ENCODE measurements at places on chromosomes 3 and 15.

DNA sequence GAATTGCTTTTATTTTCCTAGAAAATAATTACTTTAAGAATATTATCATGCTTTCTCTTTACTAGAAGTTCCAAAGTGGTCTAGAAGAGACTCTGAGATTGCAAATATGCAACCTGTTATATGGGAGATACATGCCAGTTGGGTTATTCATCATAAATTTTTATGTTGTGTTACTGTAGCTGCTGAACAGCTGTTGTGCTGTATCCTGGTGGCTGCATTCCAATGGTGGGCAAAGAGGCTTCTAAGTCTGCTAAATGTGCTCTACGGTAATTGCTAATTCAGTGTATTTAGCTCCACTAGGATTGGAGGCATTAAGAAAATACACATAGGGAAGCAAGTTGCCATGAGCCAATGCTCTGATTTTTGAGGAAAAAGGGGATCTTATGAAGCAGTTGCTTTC, 409.0 kb downstream of the TUSC7 start:
- DNase-seq, result no peak
- H3K27ac ChIP-seq, result no peak overlapping the region
- no peak overlapping the region for H3K4me3 ChIP-seq

- no peak overlapping the region for H3K27ac ChIP-seq
- H3K36me3 ChIP-seq, result no peaks in the 10 kb centered on the region
- no peak for DNase-seq
Observed at GRCh38 chr3:55270976-55271375, 216.1 kb downstream of the WNT5A start.

DNA sequence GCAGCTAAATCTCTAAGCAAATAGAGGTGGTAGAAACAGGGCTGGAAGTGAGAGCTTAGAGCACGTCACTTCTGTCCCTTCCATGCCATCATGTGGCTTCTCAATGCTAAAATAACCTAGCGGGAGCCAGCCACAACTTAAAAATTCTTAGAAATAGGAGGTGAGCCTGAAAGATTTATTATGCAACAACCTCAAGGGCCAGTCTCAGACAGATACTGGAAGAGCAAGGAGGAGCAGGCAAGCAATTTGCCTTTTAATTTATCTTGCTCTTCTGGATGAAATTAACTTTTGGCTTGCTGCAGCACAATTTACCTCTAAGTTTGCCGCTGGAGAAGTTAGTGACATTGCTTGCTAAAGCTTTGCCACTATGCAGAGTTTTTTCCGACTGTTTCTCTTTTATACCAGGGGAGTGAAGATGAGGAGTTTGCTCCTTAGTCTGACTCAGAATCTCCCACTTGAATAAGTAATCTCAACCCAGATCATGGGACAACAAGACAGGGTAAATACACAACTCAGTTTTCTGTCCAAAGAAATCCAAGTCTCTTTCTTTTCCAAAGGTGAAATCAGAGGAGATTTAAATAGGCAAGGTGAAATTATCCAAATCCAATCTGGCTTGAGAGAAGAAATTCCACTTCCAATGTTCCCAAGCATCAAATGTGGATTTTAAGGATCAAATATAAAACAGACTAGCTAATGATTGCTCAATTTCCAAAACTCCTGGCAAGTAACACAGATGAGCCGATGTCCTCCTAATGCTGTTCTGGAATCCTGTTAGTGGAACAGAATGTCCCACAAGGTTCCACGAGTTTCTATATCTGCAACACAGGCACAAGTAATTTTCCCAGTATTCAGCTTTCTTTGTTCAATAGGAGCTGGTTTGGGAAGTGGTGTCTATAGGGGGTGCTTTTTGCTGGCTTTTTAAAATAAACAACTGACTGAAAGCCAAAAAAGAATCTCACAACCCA, 329.4 kb upstream of the RORA start:
- no peaks in the 10 kb centered on the region for H3K36me3 ChIP-seq
- no peak overlapping the region for H3K27ac ChIP-seq
- H3K4me3 ChIP-seq, result no peak overlapping the region
- no peak for DNase-seq
- peaks cover 2% of the 10 kb centered on the region for H3K27me3 ChIP-seq
- H3K4me1 ChIP-seq, result peaks cover 4% of the 10 kb centered on the region

DNA sequence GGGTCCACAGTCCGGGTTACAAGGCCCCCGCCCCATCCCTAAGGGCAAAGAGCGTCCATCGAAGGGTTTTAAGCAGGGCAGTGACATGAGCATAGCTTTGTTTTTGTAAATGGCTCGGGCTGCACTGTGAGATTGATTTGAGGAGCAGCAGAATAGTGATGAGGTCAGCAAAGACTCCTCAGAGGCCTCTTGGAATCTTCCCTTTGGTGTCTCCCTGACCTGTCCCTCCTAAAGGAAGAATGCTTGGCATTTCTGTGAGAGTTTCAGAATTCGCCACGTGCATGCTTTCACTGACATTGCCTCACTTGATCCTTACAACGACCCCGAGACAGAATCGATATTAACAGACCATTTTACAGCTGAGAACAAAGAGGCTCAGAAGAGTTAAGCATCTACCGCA, 20.3 kb downstream of the LAMP3 start:
- no peak overlapping the region for H3K4me3 ChIP-seq
- DNase-seq, result no peak
- H3K27ac ChIP-seq, result no peak overlapping the region
- no peaks in the 10 kb centered on the region for H3K4me1 ChIP-seq
- peaks cover 17% of the 10 kb centered on the region for H3K36me3 ChIP-seq

- peaks cover 4% of the 10 kb centered on the region for H3K4me1 ChIP-seq
- H3K36me3 ChIP-seq, result peaks cover 61% of the 10 kb centered on the region
- no peaks in the 10 kb centered on the region for H3K27me3 ChIP-seq
- no peak overlapping the region for H3K4me3 ChIP-seq
- DNase-seq, result no peak
- no peak overlapping the region for H3K27ac ChIP-seq
Observed at GRCh38 chr3:53122933-53123305, 7.3 kb downstream of the RFT1 start.
